ENCODE measurements at places on chromosomes 1 and 21.

GRCh38 chr1:228448372-228448771, 31.7 kb upstream of the TRIM17 start:
- DNase-seq, result no peak

DNA sequence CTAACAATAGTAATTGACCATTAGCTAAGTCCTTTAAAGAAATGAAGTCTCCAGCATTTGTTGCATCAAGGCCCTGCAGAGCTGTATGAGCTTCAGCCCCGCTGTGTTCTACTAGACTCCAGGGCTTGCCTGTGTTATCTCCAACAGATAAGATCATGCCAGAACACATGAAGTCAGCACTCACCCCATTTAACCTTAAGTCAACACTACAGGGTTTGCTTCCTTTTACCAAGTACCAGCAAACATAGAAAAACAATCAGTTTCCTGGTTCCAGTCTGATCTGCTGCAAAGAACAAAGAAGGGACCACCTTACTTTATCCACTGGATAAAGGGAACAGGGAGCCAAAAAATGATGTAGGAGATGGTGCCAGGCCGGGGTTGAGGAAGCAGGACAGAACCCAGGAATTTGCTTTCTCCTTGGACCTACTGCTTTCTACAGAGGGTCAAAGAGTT, 41.3 kb upstream of the ENAH start:
- no peak for DNase-seq

DNA sequence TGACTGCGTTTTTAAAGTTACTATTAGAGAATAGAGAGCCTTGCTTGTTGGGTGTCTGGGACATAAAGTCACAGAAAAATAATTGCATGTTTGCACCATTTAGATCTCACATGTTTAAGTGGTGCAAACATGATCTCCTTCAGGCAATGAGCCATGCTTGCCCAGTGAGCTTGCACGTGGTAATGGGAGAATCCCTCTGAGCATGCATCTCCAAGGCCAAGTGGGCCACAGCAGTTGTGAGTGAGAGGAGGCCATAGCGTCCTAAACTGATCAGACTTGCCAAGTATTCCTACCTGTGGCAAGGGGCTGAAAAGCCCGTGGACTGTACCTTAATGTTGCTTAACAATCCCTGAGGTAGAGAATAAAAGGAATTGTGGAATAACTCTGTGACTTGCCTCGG, 158.3 kb downstream of the PLA2G4A start:
- DNase-seq, result no peak

GRCh38 chr1:227808566-227808965, 6.9 kb upstream of the PRSS38 start:
- no peak for DNase-seq

DNA sequence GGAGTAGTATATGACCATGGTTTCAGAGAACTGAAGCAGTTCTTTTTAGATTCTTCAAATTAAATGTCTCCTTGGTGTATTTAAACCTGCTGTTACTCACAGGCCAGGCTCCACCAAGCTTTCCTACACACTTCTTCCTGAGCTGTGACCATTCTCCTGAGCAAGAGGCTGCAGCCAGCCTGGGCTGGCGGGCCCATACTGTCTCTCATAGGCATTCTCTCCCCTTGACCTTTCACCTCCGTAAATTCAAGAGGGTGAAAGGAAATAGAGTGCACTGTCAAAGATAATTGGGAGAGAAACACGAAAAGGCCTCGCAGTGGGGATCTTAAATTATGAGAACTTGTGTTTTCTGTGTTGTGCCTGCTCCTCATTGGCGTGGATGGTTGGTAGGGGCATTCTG, 2.3 kb downstream of the ARF1 start:
- no peak for DNase-seq

GRCh38 chr1:67535474-67535873, 105.3 kb upstream of the SERBP1 start:
- no peak for DNase-seq

- no peak for DNase-seq
Measured at GRCh38 chr1:37714226-37714625, 21.9 kb downstream of the CDCA8 start.

DNA sequence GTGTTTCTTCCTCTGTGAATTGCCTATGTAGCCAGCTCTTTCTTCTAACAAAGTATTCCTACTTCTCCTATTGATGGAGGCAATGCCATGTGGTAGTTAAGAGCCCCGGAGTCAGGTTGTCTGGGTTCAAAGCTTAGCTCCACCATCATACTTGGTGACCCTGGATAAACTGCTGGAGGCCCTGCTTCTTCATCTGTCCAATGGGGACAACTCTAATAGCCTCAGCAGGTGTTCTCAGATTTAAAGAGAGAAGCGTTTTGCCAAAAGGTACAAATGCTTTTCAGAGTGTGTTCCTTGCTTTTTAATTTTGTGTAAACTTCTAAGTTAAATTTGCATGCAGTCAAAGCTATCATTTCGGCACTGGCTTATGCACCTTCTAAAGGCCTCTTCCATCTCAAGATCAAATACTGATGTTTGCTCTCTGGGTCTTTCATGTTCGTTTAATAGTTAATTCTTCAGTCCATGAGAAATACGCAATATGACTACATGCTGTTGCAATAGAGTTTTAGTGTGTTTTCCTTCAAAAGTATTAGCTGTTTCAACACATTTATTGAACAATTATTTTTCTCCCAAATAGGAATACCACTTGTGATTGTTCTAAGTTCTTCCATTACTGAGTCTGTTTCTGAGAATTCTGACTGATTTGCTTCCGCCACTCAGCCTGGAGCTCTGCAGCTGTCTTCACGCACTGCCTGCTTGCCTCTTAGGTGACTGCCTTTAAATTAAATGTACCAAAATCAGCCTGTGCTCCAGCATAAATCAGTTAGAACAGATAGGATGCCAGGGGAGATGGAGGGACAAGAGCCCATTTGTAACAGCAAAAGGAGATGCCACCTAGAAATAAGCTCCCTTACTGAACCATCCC, 75.6 kb downstream of the CAPZB start:
- DNase-seq, result no peak

DNA sequence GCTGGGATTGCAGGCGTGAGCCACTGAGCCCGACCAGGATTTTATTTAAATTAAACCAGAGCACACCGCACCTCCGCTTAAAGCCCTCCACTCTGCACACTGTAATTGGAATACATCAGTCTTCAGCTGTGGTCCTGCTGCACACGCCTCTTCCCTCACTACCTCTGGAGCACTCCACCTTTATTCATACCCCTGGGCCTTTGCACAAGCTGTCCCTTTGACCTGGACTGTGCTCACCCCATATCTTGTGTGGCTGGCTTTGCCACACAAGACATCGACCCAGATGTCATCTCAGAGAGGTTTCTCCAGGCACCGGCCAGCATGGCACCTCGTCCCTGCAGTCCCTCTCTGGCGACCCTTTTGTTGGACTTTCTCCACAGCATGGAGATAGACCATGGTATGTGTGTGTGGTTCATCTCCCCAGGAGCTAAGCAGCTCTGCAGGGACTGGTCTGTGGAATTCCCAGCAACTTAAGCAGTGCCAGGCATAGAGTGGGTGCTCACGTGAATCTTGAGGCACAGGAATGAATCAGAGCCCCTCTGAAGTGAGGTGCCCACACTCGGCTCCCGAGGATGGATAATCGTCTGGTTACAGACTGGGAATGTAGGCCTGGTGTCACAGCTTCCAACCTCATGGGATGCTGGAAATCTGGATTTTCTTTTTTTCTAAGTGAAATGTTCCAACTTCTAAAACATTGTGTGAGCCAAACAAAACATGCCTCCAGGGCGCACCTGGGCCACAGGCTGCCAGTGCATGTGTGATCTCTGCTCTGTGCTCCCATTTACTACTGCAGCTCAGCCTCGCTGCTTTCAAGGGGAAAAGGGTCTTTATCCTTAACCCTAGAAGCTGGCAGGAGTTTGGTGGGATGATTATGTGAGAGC, 61.9 kb downstream of the EVA1C start:
- DNase-seq, result no peak

- DNase-seq, result no peak
Measured at GRCh38 chr1:35572296-35572695, 818 bp upstream of the TFAP2E start.

DNA sequence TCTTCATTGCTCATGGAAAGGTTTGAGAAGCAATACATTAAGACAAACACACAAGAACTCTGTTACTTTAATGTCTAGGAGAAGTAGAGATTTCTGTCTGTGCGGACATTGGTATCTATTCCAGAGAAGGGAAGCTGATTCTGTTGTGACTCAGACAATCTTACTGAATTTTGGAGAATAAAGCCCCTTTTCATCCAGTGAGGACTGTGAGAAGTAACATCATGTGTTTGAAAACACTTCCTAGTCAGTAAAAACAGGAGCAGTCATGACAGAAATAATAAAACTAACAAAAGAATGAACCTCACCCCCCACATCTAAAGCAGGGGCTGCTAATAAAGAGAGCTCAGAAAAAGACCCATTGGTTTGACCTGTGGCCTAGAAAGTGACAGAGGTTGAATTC, 46.6 kb downstream of the NEK7 start:
- DNase-seq, result no peak

DNA sequence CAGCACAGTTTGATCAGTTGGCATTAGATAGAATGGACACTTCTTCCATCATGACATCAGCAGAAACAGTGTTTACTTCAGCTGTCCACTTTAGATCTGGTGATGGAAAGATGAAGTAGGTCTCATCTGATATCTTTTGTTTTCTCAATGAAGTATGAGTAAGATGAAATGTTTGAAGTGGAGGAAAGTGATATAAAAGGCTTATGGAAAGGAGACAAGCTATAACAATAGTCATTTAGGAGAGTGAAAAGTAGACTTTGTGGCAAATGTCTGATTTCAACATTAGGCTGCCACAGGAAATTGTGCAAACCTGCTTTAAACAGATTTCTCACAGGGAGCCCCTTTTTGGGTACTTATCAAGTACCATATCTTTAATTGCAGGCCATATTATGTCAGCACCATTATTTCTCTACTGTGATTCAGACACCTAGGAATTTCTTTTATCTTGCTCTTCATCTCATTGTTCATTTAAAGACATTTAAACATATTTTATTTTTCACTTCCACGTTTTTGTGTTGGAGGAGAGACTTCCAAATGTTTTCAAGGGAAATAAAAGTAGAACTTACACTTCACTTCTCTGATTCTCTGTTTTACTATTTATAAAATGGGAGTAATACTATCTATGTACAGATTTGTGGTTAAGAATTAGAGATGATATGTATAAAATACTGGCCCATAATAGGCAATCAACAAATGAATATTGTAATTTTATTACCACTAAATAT, 18.1 kb downstream of the PDC start:
- no peak for DNase-seq

DNA sequence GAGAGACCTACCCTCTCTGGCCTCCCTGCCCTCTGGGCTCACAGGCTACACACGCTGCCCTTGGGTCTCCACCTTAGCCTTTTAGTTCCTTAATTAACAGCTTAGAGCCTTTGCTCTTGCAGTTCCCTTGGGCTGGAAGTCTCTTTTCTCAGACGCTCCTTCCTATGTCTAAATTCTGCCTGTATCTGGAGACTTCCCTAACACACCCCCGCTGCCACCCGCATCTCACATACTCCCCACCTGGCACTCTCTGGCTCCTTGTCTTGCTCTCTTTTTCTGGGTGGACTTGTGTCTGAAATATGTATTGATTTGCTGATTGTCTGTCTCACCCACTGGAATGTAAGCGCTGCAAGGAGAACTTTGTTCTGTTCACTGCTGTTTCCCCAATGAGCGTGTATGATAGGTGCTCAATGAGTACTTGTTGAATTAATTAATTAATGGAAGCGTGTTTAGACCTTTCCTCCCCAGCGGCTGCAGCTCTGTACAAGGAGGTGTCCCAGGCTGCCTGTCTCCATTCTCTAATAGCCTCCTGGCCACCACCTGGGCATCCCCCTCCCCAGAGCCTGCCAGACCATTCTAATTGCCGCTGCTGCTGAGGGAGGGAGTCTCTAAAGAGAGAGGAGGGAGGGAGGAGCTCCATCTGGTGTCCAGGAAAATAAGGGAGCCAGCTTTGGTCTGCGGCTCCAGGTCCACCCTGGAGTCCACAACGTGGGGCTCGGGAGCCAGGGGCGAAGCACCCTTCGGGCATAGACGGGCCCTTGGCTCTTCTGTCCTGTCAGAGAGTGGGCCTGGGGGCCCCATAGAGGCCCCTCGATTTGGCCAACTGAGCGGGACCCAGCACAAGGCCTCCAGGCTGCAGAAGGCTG, 95.4 kb downstream of the RNF220 start:
- DNase-seq, result no peak

DNA sequence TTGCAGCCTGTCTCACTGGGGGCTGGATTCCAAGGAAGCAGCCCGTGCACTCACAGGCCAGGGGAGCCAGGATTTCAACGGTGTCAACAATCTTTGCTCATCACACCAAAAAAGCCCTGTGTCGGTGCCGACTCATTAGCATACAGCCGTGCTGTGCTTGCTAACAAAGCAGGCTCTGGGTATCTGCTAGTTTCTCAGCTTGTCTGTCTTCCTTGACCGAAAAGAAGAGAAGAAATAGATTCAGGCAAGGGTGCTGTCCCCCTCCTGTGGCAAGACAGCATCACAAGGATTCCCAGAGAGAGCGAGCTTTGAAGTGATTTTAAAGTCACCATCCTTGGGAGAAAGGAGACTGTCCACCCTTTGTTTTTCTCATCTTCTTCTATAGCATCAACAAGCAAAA, 214.7 kb downstream of the SDCCAG8 start:
- DNase-seq, result no peak

DNA sequence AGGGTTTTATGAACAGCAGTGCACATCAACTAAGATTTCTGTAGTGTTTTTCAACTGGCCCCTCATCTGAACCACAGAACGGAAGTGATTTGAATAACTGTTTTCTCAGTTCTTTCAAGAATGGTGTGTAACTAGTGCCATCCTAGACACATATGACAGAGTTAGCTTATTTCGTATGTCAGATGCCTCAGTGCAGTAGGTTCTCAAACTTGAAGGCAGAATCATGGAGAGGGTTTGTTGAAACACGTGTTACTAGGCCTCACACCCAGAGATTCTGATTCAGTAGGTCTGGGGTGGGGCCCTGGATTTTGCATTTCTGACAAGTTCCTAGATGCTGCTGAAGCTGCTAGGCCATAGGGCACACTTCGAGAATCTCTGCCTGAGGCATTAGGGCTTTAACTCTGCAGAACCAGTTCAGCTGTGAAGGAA, 49.0 kb downstream of the SCCPDH start:
- DNase-seq, result no peak

DNA sequence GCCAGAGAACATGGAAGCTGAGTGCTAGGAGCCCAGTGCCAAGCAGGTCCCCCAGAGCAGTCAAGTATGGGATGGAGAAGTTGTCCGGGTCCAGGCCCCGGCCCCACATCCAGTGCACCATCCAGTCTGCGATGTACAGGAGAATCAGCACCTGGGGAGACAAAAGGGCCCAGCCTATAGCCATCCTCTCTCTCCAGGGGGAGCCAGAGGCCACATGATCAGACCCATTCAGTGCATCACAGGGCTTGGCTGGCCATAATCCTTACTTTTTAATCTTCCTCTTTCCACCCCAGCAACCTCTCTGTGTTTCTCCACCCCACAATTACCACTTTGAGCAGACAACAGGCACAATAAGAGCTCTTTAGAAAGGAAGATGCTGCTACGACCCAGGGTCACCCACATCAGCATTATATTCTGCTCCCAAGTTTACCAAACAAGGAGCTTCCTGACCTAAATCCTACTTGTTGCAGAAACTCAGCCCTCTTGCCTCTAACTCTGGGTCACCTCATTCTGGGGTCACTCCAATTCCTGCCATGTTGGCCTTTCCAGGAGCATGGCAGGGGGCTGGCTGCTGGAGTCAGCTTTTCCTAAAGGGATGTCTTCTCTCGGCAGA, 16.4 kb upstream of the RAB29 start:
- DNase-seq, result no peak

Data from stimulated activated CD8-positive, alpha-beta memory T cell treated with anti-CD3 and anti-CD28 coated beads, Interleukin-4, amount 100 ng/mL, for 1 hour (primary cell).